ENCODE measurements at places on chromosomes 5 and 9. TPM values are rescaled to one million over a fixed set of nuclear protein-coding genes. Genes with fewer than 3 reads are reported as not detected.

PCSK5 gene
- polyA plus RNA-seq: 12.0 TPM

LECT2 gene
- not detected for polyA plus RNA-seq

PTPN3 gene
- not detected for polyA plus RNA-seq

BTNL8 gene
- polyA plus RNA-seq: 0.15 TPM

POLR3G gene
- polyA plus RNA-seq: 0.13 TPM

CDH9 gene
- not detected for polyA plus RNA-seq

OTULINL gene
- polyA plus RNA-seq: 56.8 TPM

FLT4 gene
- polyA plus RNA-seq: not detected

CCDC183 gene
- polyA plus RNA-seq: 2.1 TPM

ENTPD2 gene
- polyA plus RNA-seq: not detected

PCDHGB6 gene
- polyA plus RNA-seq: 0.01 TPM

CMYA5 gene
- polyA plus RNA-seq: 0.01 TPM

IL5 gene
- polyA plus RNA-seq: not detected

NDUFS4 gene
- polyA plus RNA-seq: 111 TPM

MEIKIN gene
- polyA plus RNA-seq: 1.6 TPM

ADAMTS12 gene
- not detected for polyA plus RNA-seq

CBY3 gene
- not detected for polyA plus RNA-seq

FGD3 gene
- polyA plus RNA-seq: 32.4 TPM

CER1 gene
- polyA plus RNA-seq: not detected

DIPK1B gene
- polyA plus RNA-seq: not detected

IFNA21 gene
- polyA plus RNA-seq: not detected

PCA3 gene
- not detected for polyA plus RNA-seq

DND1 gene
- 2.3 TPM for polyA plus RNA-seq

CDC25C gene
- polyA plus RNA-seq: not detected

MSMP gene
- polyA plus RNA-seq: not detected

KIF27 gene
- 0.58 TPM for polyA plus RNA-seq

IL4 gene
- polyA plus RNA-seq: not detected

RAI14 gene
- polyA plus RNA-seq: not detected

SLC2A6 gene
- 127 TPM for polyA plus RNA-seq

AQP7 gene
- not detected for polyA plus RNA-seq

FBN2 gene
- 11.2 TPM for polyA plus RNA-seq

KIF4B gene
- polyA plus RNA-seq: not detected

FAM153A gene
- polyA plus RNA-seq: not detected

PCDHGA8 gene
- not detected for polyA plus RNA-seq

TEK gene
- not detected for polyA plus RNA-seq

INSL4 gene
- polyA plus RNA-seq: not detected

GABRP gene
- not detected for polyA plus RNA-seq

HRH2 gene
- polyA plus RNA-seq: 75.5 TPM

PRDM9 gene
- not detected for polyA plus RNA-seq

BTNL3 gene
- polyA plus RNA-seq: 0.08 TPM

IRX2 gene
- not detected for polyA plus RNA-seq

ACTBL2 gene
- not detected for polyA plus RNA-seq

LCN15 gene
- not detected for polyA plus RNA-seq

CNTNAP3 gene
- polyA plus RNA-seq: not detected

ABO gene
- not detected for polyA plus RNA-seq

TMEM215 gene
- polyA plus RNA-seq: not detected

ADGRD2 gene
- not detected for polyA plus RNA-seq

RCL1 gene
- polyA plus RNA-seq: 3.0 TPM

NEURL1B gene
- 0.19 TPM for polyA plus RNA-seq

TRIO gene
- polyA plus RNA-seq: 2.1 TPM

FANCC gene
- polyA plus RNA-seq: 0.59 TPM

FGF18 gene
- not detected for polyA plus RNA-seq

Measured in CD14-positive monocyte (primary cell).